ENCODE measurements at places on chromosomes 4 and X.

DNA sequence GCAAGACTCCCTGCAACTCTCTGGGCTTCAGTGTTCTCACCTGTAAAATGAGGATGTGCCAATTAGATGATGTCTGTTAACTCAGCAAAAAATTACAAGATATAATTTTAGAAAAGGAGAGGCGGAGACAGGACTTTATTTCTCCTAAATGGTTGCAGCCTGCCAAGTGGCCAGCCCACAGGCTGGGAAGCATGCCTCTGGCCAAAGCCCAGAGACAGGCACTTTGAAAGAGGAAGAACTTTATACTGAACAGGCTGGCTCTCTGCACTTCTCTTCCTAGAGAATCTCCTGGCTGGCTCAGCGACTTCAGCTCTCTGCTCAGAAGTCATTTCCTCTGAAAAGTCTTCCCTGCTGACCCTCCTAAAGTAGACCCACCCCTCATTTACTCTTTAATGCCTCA lies 3.7 kb downstream of the PRDM5 start:
- DNase-seq: no peak

- DNase-seq: no peak
Measured at GRCh38 chrX:71128166-71128833, 9.9 kb downstream of the MED12 start.

DNA sequence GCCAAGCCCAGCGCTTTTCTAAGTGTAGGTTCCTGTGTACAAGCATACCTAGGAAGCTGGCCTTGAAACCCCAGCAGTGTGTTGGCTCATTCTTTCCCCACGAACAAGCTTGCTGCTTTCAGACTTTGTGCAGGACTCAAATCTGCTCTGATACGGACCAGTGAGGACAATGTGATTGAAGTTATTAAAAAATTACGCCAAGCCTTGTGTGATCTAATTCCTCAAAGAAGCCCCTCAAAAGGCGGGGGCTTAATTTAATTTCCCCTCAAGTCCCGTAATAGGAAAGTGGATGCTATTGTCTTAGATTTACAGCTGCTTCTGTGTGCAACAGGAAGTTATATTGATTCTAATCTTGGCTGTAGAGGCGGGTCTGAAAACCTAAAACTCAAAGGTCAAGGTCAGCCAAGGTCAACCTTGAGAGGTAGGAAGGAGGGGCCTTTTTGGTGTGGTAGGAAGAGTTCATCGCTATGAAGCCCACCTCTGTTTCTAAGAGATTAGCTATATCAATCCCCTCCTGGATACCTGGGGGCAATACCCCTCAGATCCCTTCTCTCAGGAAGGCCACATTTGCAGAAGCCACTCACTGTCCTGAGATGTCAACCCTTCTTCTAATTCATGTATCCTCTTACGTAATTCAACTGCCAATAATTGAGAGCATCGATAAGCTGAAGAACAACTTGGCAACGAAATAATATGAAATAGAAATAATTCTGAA lies 45.1 kb downstream of the TBC1D9 start:
- no peak for DNase-seq

GRCh38 chrX:47176101-47176740 lies 17.4 kb upstream of the UBA1 start:
- no peak for DNase-seq

GRCh38 chr4:121227341-121227792 lies 63.2 kb upstream of the TNIP3 start:
- DNase-seq: no peak
